ENCODE measurements at places on chromosomes 3 and 15.

DNA sequence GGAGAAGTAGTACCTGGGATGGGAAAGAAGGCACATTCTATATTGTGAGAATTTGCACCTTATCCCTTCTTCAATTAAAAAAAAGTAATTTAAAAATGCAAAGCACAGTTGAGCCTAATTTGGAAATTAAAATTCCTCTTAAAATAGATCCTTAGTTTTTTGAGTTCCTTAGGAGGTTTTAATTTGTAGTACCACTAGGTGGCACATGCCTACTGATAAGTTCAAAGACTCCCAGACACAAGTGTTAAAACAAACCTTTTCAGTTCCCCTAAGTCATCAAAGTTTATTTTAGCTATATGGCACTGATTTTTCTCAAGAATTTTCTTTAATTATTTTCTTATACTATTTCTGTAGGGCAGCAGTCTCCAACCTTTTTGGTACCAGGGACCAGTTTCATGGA, 127.6 kb upstream of the AZI2 start:
- DNase-seq: no peak

DNA sequence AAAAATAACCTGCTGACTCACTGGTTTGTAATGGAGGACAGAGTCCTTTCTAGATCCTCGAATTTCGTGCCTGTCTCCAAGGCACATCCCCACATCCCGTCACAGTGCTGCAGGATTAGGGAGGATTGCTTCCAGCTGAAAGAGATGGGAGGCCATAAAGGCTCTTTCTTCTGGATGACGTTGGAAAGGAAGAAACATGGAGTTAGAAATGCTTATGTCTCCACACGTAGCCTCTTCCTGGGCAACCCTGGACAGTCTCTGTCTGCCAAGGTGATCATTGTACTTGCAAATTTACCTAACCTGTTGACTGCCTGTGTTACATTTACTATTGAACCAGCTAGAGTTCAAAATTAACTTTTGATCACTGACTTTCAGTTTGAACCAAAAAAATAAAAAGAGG, 27.6 kb upstream of the VILL start:
- no peak for DNase-seq

GRCh38 chr15:66886241-66886675, 179.1 kb upstream of the SMAD3 start:
- DNase-seq: no peak

GRCh38 chr3:45414341-45414740, 26.0 kb downstream of the LARS2 start:
- no peak for DNase-seq

DNA sequence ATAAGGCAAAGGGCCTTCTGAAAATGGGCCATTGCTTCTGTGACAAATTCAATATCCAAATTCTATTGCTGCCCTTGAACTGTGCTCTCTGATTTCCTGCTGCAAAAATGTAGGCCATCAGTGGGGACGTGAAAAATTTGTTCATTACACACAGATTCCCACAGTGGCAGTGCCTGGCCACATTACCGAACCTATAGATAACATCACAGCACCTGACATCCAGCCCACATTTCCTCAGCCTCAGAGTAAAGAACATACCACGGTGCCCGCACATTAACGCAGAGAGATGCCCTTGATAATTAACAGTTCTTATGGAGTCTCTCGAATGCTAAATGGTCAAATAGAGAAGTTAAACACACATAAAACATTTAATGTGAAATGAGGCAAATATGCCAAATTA, 931.6 kb upstream of the CFAP20DC start:
- DNase-seq: no peak

DNA sequence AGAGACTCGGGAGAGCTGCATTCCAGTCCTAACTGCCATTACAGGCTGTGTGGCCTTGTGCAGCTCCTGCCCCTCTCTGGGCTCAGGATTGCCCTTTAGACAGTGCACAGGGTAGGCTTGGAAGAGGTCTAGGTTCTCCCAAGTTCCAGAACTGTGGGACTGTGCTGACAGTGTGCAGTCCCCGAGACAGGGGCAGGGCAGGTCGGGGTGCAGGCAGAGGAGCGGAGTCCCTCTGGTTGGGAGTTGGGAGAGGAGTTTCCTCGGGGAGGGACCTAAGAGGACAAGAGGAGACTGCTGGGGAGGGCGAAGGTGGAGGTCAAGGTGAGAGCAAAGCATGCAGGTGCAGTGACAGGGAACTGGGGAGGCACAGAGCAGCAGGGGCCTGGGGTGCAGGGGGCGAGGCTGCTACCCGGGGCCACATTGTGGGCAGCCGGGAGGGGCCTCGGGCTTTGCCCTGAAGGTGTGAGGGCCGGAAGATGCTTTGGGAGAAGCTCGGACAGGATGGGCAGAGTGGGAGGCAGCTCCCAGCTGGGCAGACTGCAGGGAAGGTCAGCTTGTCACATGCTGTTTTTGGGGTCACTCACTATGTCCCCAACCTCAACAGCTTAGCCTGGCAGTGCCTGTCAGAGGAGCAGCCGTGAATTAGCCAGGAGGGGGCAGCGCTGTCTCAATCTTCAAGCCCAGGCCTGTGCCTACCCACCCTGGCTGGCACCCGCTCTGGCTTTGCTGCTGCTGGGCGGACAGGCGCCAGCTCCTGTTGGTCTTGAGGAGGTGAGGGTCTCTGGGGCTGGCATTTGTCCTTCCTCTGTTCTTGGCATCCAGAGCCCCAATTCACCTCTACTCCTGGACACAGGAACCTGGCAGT, 15.4 kb upstream of the CSPG4 start:
- no peak for DNase-seq

DNA sequence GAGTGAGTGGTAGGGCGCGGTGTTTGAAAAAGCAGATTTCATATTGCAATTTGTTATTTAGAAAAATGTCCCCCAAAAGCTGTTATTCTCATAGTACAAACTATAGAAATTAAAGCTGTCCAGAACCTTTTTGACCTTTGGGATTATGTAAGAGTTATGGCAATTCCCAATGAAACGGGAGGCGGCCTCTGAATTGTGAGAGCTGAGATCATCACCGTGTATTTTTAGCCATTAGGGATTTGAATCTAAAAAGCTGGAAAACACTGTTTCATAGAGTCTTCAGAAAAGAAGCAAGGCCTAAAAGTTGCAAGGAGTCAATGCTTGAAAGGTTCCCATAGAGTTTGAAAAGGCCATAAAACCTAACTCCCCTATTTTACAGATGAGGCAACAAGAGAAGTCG, 38.6 kb upstream of the SLC25A26 start:
- no peak for DNase-seq

DNA sequence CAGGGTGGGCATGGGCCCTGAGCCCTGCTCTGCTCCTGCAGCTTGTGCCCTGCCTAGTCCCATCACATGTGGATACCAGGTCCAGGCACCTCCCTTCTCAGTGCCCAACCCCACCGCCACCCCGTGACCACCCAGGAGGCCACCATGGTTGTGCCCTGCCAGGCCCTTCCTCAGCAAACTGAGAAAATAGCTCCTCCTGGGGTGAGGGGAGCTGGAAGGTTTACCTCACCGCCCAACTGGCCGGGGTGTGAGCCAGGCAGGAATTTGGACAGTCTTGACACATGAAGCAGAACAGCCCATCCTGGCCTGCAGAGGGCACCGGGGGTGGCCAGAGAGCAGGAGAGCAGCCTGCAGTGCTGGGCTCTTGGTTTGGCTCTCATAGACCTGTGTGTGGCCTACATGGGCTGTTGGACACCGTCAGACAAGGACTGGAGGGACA, 11.4 kb upstream of the C3orf22 start:
- no peak for DNase-seq

DNA sequence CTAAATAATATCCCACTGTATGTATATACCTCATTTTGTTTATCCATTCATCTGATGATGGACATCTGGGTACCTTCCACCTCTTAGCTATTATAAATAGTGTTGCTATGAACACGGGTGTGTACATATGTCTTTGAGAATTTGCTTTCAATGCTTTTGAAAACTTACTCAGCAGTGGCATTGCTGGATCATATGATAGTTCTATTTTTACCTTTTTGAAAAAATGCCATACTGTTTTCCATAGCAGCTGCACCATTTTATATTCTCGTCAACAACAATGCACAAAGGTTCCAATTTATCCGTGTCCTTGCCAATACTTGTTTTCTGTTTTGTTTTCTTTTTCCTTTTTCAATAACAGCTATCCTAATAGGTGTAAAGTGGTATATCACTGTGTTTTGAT, 77.1 kb downstream of the PEAK1 start:
- no peak for DNase-seq

DNA sequence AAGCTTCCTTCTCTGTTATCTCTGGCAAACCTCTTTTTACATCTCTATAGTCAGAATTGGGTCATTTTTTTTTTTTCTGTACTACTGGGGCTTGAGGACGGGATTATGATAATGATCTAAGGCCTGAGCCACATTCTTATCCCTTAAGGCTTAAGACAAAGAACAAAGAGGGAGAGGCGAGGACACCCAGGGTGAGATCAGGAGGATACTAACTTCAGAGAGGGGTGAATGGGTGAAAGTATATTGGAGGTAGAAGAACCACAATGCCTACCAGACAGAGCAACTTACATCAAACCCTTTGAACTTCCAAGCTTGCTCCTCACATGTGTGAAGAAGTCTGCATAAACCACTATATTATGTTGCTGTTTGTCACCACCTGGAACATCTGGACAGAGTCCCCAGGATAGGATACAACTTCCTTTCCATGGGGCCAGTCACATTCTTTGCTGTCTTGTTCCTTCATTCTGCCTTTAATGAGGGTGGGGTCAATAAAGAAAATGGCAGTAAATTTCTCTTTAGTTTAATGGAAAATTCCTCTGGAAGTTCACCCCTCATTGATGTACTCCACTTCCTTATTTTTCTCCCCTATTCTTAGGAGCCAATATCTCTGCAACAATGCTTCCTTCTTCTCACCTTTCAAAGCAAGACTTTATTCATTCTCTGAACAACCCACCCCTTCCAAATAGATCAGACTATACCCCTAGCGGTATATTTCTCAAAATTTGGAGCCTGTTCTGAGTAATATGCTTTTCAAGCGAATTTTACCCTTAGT, 9.1 kb upstream of the PDCD6IP start:
- DNase-seq: no peak

GRCh38 chr15:43828061-43828657, 1.4 kb downstream of the WDR76 start:
- no peak for DNase-seq

DNA sequence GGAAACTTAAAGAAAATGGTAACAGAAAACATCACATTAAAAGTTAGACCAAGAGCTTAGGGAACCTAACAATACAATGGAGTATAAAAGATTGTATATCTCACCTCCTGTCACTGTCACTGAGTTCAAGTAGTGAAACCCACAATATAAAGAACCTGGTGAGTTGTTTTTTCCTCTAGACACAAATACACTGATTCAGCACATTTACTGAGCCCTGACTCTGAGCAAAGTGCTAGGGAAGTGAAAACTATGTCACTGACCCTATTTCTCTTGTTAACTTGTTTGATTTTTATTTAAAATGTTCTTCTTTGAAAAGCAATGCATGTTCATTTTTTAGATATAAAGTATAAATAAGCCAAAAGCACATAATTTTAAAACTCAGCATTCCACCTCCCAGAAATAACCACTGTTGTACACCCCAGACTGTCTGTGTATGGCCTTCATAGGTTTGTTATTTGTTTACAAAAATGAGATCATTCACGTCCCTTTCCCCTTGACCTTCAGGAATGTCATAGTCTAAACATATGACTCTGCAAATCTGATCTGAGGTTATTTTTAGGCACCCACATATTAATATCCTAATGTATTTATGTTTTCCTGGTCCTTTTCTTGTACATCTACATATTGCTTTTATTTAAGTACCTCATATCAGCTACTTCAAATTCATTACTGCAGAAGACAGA, 69.2 kb upstream of the CSTA start:
- DNase-seq: no peak

DNA sequence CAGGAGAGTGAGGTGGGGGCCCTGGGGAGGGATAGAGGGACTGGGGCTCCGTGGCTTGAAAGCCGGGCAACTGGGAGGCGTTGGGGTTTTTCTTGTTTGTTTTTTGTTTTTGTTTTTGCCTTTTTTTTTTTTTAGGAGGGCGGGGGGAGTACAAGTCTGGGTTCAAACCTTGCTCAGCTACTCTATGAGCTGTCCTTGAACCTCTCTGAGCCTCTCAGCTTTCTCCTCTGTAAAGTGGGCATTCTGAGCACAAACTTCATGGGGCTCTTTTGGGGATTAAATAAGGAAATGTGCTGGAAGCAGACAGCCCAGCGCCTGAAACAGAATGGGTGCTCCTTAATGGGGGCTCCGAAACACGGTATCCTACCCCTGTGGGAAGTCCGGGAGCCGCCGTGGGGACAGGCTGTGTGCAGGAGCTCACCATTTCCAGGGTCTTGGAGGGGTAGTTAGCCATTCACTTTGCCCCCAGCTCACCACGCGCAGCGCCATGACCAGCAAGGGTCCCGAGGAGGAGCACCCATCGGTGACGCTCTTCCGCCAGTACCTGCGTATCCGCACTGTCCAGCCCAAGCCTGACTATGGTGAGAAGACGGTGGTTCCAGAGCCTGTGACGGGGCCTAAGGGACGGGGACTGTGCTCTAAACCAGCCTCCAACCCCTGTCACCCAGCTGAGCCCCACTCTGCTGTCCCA, 388 bp downstream of the ACY1 start:
- DNase-seq: no peak

DNA sequence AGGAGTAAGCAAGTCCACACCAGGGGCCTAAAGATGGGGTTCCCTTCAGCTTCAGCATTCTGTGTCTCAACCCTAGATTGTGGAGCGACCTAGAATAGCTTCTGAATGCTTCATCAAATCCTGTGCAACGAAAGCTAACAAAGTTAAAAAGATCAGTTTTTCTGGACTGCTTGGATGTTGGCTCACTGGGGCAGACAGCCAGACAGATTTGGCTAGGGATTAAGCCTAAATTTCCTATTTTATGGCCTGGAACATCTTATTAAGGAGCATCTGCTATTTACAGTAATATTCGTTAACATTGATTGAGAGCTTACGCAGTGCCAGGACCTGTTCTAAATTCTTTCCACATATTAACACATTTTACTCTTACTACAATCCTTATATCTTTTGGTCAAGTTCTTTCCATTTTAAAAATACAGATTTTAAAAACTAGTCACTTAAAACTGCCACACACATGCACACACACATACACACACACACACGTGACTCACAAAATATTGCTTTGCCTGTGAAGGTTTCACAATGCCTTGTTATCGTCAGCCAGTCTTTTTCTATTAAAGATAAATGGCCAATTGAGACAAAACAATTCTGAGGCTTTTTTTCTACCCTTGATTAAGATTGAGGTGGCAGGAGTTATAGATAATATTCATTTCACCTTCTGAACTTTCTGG, 173.3 kb upstream of the SNTN start:
- DNase-seq: no peak

Data from GF-D8 (cell line).